Activated T-helper 2 cell treated with anti-CD3 and anti-CD28 coated beads, Interferon-gamma antibody, Interleukin-2, Interleukin-4, amounts not matched to agents 10 μg/mL and 5 μg/mL and 100 μg/mL, durations not matched to agents 14 hours and 24 hours and 36 hours (primary cell): ENCODE measurements at places on chromosomes 6 and 20.

DNA sequence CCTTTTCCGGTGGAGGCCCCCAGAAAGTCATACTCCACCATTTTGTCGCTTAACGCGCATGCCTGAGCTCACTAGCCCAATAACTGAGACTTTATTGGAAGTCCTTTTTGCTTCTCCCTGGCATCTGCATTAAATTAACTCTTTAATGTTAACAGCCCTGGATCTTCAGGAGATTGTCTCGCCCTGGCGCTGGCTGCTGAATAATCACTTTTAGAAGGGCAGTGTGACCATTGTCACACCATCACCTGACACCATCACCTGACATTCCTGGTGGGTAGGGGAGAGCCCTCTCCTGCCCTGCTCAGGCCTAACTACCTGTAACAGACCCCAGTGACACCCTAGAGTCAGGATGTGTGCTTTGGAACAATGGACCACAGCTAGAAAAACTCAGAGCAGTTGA lies 115.5 kb upstream of the SNX9 start:
- DNase-seq, result no peak

DNA sequence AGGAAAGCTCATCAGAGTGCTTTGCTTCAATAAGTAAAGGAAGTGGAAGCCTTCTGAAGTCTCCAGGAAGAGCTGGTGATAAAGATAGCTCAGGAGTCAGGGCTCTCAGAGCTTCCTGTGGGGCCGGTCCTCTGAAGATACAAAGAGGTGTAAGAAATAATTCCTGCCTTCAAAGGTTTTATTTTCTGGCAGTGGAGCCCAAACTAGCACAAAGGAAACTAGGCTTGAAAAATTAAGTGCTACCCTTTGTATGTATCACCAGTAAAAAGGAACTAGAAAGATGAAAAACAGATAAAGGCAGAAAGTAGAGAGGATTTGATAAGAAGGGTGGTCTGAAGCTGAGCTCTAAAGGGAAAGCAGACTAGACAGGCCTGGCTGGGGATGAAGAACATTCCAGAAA lies 204.1 kb upstream of the SASH1 start:
- DNase-seq, result no peak

DNA sequence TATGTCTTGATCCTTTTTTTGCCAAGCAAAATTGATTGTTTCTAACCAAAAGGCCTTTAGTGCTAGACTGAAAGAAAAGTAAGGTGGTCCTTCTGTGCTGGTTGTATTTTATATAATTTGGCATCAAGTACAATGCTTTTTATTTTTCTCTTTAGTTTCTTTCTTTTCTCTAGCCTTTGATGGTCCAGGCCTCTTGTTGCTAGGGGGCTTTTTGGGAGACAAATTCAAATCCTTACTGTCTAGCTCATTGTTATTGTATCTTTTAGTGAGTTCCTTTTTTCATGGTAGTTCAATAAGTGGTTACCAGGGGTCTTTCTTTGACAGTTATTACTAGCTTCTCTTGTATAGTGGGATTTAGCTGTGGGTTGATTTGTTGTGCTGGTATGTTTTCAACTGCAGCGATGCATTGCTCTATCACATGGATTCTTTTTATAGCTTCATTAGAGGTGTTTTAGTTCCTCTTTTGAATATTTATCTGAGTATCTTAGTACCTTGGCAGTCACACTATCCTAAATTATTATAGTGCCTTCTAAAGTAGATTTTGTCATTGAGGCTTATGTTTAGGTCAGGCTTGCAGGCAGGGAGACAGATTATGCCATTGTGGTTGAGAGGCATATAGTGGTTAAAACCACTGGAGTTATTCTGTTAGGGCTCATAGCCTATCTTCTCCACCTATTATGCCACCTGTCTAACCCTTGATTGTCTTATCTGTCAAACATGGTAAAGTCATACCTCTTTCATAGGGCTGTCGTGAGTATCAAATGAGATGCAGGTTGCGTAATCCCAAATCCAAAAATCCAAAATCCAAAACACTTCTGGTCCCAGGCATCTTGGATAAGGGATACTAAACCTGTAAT lies 49.5 kb downstream of the KCNS1 start:
- DNase-seq, result no peak

GRCh38 chr20:49882171-49882970 lies 33.0 kb downstream of the SPATA2 start:
- no peak for DNase-seq

DNA sequence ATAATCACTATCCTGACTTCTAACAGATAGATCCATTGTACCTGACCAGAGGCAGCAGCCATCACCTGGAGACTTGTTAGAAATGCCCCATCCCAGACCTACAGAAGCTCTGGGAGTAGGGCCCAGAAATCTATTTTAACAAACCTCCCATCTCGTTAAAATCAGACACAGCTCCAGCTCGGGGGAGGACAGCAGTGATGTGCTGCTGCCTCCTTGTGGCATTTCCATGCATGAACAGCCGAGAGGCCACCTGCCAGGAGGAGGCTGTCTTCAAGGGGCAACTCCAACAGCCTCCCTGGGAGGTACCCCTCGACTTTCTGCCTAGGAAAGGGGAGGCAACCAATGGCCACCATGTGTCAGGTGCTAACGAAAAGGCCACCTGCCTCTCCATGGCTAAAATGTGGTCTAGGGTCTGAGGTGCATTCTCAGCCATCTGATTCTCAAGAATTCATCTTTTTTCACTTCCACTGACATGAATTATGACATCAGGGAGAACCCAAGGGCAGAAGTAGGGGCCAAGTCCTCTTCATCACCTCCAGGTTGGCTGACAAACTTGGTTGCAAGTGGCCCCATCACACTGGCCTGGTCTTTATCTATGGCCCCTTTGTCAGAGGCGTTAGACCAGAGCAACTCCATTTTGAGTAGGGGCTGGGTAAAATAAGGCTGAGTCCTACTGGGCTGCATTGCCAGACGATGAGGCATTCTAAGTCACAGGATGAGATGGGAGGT lies 12.2 kb upstream of the KCNK15 start:
- DNase-seq, result peak; percentile 49

DNA sequence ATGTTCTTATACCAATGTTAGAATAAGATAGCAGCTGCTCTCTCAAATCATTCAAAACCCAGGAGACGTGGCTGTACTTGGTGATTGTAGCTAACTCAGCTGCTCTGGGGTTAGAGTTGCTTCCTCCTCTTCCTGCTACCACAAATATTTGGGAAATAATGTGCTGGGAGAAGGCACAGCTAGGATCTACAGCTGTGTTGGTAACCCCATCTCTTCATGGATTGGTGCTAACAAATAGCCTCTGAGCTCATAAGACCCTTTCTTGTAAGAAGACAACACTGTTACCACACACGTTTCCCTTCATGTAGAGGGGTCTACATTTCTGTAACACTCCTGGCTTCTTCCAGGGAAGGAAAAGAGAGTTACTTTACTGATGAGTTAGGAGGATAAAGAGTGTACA lies 911.0 kb upstream of the CITED2 start:
- no peak for DNase-seq

DNA sequence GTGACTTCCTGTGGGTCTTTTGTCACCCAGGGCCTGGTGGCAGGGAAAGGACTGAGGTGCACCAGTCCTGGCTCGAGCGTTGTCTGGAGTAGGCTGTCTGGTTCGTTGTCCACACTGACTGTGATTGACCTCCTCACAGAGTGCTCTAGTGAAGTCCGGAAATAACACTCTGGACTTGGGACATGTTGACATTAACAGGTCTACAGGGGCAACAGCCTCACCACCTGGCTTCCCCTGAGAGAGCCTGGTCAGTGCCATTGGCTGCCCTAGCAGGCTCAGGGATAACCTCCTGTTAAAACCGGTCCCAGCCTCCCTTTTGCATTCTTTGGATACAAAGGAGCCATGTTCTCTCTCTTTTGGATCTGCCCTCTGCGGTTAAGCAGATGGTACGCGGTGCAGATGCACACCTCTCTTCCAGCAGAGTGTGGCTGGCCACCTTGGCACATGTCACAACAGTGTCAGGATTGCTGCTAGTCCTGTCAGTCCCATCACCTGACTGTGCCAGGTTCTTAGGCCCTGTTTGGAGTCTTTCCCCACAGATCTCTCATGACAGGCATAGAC lies 46.2 kb downstream of the CDS2 start:
- DNase-seq, result no peak

GRCh38 chr6:125718109-125718508 lies 31.3 kb upstream of the HEY2 start:
- DNase-seq, result no peak

DNA sequence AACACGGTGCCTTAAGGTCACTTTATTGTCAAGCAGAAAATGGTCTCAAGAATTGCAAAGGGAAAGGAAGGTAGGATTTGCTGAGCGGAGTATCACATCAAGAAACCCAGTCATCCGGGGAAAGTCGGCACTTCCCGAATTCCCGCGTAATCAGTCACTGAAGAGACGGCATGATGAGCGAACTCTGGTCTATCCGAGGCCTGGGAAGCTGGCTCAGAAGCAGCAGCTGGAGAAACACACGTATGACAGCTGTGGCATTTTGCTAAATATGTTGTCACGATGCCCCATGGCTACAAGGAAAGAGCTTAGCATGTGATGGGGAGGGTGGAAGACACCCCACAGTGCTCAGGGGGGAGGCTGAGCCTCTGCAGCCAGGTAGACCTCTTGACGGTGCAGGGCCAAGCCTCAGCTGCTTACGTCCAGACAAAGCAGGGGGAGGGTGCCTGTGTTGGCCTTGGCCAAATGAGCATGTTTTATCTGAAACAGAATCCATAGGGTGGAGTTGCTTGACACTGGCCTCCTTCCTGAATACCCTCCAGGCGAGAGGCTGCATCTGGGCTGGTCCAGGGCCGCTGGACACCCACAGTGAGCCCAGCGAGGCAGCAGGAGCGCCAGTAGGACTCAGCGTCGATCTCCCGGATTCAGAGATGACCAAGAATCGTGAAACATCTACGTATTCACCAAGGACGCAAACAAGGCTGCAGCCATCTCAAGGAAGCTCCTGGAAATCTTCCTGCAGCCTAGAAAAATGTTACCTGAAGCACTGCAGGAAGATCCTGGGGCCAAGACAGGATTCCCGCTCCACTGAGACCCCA lies 118.8 kb upstream of the AFDN start:
- no peak for DNase-seq

GRCh38 chr20:44454306-44454963 lies 21.2 kb upstream of the TTPAL start:
- DNase-seq, result no peak

- no peak for DNase-seq
Observed at GRCh38 chr6:87382861-87383260, 24.9 kb upstream of the CFAP206 start.

DNA sequence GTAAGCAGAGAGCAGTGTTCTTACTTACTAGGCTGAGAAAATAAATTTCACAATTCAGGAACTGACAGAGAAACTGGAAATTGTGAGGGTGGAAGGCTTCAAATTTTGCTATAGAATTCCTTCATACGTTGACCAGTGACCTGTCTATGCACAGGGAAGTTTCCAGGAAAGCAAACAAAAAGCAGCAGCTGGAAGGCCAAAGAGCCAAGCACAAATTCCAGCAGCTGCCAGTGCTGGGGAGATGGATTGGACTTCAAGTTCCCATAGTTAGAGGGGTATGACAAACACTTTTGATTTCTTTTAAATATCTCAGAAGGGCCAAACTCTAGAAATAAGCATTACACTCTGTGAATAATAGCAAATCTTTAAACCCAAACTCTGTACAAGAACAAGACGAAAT lies 299.1 kb upstream of the KCNQ5 start:
- no peak for DNase-seq

- no peak for DNase-seq
Observed at GRCh38 chr6:101400326-101401135, 7.0 kb downstream of the GRIK2 start.

- DNase-seq, result no peak
Observed at GRCh38 chr6:13124131-13124530, 204.2 kb downstream of the TBC1D7 start.

GRCh38 chr20:50728486-50728980 lies 2.8 kb upstream of the PARD6B start:
- DNase-seq, result no peak

DNA sequence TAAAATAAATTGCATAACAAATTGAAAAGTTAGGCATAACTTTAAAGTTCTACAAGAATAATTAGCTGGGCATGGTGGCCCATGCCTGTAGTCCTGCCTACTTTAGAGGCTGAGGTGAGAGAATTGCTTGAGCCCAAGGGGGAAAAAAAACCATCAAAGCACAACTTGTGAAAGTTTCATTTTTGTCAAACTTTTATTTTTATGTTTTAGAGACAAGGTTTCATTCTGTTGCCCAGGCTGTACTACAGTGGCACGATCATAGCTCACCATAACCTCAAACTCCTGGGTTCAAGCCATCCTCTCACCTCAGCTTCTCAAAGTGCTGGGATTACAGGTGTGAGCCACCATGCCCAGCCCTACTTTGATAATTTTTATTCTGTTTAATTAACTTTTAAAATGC lies 14.2 kb downstream of the KATNA1 start:
- no peak for DNase-seq

GRCh38 chr6:130138116-130138908 lies 84.4 kb downstream of the SAMD3 start:
- no peak for DNase-seq

GRCh38 chr20:61299618-61300017 lies 47.6 kb downstream of the CDH4 start:
- DNase-seq, result no peak

DNA sequence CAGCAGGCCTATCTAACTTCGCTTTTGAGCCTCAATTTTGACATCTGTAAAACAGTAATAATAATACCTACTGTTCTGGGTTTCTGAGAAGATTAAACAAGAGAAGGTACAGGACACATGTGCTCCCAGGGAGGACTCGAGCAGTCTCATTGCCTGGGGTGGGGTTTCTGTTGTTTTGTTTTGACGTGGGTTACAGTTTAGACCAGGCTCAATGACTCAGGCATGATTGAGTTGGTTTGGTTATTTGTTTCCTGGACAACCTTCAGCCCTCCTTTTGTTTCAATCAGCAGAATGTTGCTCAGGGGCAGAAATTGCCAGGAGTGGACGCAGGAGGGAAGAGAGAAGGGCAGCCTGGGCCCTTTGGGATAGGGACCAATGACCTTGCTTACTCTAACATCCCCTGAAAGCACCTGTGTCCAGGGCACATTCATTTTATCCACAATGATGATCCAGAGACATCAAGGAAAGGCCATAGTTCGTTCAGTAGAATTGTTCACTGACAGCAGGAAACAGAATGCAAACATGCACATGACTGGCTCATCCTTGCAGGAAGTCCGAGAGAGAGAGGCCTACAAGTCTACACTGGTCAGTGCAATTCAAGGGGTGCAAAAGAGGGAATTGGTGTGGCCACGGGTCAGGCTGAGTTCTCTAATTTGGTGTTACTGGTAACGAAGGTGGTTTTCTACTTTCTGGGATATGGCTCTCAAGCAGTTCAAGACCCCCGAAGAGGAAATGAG lies 74.5 kb upstream of the MRPS10 start:
- DNase-seq, result no peak

GRCh38 chr6:88983532-88983931 lies 20.1 kb upstream of the RNGTT start:
- no peak for DNase-seq
